ENCODE measurements at places on chromosomes 6 and 20. TPM values are rescaled to one million over a fixed set of nuclear protein-coding genes. Genes with fewer than 3 reads are reported as not detected.

The RCAN2 gene
- not detected for total RNA-seq

GRCh38 chr20:51426718-51427650 is 115.5 kb downstream of the NFATC2 start:
- no peak for DNase-seq

DNA sequence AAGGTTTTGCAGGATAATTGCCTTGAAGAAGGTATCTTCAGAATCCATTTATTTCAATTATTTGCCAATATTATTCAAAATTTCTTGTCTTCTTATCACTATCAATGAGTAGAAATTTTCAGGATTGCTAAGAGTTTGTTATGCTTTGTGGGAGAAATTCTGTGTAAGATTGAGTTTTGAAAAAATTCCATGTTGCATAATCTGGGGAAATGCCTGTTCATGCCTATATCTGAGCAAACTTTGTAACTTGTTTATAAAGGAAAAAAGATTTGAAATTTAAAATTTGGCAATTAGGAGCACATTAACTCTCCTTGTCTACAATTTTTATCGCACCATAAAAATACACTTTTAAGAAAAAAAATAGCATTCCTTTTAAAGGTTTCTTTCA is 39.8 kb upstream of the EDN1 start:
- DNase-seq, result no peak

GRCh38 chr6:108581237-108581931 is 20.7 kb downstream of the FOXO3 start:
- DNase-seq, result no peak
